ENCODE measurements at places on chromosomes 6 and 20.

DNA sequence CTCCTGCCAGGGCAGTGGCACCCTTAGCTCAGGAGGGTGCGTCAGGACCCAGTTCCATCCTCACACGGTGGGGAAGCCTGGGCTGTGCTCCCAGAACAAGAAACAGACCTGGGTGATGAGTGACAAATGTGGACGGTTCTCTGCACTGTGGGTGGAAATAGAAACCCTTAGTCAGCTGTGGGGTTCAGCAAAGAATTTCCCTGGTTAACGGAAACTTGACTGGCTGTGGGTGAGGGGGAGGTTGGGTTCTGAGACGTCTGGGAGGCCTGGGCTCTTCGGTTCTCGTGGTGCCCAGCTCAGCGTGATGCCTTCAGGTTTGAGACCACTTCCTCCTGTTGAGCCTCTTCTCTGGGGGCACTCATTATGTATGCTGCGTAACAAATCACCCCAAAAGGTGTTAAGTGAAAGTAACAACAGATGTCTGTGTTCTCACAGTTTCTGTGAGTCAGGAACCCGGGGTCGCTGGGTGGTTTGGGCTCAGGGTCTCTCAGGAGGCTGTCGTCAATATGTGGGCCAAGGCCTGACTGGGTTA, 53.1 kb upstream of the FAM83D start:
- no peak for DNase-seq

- DNase-seq: no peak
Measured at GRCh38 chr6:168145747-168146596, 67.0 kb upstream of the FRMD1 start.

DNA sequence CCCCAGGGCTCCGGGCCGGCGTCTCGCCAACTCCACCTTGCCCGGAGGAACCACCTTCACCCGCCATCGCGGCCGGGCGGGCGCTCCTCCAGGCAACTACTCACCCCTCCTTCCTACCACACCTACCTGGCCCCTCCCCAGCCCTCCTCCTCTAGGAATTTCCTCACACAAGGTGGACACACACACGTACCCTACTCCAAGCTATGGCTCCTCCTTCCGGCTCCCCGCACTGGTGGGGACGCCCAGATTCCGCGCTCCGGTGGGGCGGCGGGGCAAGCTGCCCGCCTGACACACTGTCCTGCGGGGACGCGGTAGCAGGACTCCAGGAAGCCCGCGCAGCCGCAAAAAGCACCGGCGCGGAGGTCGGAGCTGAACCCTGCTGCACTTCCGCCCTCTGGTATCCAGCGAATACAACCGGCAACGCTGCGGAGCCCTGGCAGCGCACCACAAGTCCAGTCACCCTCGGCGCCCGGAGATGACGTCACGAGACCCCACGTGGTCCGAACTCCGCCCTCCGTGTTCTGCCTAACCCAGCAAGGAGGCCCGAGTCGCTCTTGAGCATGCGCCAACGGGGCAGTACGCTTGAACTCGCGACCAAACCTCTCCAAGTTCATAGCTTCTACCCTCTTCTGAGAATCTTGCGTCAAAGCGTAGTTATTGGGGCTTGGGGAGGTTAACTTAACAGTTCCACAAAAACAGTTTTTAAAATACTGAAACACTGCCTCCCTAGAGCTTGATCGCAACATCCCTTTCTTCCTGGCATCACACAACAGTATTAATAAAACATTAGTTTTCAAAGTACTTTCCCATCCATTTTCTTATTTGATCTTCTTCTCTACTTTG, at the start of gene ATG5:
TSS of gene ATG5 (minus strand) at position 425 of the 843 bp plus-strand sequence. CDS start 9,552 bp downstream, outside the sequence.
- DNase-seq: peak; percentile 86

DNA sequence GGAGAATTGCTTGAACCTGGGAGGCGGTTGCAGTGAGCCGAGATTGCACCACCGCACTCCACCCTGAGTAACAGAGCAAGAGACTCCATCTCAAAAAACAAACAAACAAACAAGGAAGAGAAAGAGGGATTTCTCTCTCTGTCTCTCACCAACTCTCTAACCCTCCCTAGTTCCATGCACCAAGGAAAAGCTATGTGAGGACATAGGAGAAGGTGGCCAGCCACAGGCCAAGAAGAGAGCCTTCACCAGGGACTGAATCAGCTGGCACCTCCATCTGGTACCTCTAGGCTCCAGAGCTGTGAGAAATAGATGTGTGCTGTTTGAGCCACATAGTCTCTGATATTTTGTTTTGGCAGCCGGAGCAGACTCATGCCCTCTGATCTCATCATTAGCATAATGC, 9.0 kb upstream of the FAM110A start:
- no peak for DNase-seq

- DNase-seq: no peak
Measured at GRCh38 chr6:100177956-100178355, 183.9 kb upstream of the MCHR2 start.

All from cerebellar nuclear complex (tissue), 1 donor.